ENCODE measurements at places on chromosomes 12 and 14.

DNA sequence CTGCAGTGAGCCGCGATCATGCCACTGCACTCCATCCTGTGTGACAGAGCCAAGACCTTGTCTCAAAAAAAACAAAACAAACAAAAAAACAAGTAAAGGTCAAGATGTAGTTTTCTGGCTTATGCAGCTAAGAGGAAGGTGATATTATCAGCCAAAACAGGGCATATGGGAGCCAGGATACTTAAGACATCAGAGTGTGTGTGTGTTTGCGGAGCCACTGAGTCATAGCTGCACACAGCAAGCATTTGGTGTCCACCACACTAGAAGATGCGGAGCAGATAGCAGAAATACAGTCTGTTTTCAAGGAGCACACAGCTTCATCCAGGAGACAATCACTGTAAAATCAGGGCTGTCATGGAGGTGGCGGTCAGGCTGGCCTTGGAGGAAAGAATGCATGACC, 72.6 kb upstream of the REP15 start:
- DNase-seq: no peak

DNA sequence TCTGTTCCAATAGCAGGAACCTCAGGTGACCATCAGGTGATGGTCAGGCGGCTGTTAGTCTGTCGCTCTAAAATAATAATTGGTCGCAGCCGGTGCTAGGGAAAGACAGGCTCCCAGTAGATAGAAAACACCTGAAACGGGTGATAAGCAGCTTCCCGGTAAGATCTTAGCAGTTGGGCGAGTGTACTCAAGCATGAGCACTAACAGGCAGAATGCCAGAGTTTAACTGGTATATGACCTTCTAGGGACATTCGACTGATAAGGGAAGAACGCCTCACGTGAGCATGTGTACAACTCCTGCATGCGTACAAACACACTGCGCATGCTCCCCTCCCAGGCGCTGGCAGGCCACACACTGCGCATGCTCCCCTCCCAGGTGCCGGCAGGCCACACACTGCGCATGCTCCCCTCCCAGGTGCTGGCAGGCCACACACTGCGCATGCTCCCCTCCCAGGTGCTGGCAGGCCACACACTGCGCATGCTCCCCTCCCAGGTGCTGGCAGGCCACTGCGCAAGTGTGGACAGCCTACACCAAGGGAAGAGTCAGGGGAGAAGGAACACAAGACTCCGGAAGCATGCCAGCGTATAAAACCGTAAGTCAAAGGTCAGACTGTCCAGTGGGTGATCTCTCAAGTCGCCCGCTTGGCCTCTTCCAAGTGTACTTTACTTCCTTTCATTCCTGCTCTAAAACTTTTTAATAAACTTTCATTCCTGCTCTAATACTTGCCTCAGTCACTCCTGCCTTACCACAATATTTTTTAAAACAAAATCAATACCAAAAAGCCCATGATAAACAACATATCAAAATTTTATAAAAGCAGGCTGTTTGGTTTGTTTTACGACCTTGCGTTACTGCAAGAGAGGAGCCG, 24.5 kb downstream of the GPRC5D start:
- DNase-seq: no peak

- DNase-seq: peak; percentile 84
Observed at GRCh38 chr12:69070319-69071090, 137.5 kb upstream of the CPM start.

GRCh38 chr14:100439781-100440180, 116.6 kb downstream of the SLC25A47 start:
- no peak for DNase-seq

DNA sequence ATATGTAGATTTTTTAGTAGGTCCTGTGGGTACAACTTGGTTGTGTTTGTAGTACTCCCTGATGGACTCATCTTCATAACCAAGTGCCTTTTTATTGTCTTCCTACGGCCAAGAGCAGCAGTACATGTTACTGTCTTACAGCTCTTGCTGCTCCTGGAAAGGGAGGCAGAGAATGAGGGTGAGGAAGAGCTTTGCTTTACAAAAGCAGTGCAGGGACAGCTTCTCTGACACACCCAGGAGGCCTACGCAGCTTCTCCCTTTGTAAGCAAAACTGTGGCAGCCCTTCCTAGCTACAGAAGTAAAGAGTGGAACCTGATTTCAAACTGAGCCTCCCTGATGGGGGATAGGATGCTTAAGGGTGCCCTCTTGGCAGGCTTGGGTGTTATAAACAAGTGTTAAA, 18.6 kb downstream of the MYRFL start:
- no peak for DNase-seq
